Ovary (tissue), 10 donors: ENCODE measurements at places on chromosomes 2 and 18.
A peak's percentile ranks its signal among the peaks of the same experiment; 100 is the strongest.

GRCh38 chr2:232901736-232902578 lies 31.9 kb downstream of the SNORC start:
- H3K27me3 ChIP-seq = no peaks in the 10 kb centered on the region
- H3K36me3 ChIP-seq = no peaks in the 10 kb centered on the region
- H3K4me3 ChIP-seq = no peak overlapping the region

- H3K4me1 ChIP-seq = no peaks in the 10 kb centered on the region
- DNase-seq = no peak
- no peaks in the 10 kb centered on the region for H3K36me3 ChIP-seq
- H3K27ac ChIP-seq = no peak overlapping the region
- H3K4me3 ChIP-seq = no peak overlapping the region
Measured at GRCh38 chr2:195711478-195711877, 54.5 kb downstream of the SLC39A10 start.

DNA sequence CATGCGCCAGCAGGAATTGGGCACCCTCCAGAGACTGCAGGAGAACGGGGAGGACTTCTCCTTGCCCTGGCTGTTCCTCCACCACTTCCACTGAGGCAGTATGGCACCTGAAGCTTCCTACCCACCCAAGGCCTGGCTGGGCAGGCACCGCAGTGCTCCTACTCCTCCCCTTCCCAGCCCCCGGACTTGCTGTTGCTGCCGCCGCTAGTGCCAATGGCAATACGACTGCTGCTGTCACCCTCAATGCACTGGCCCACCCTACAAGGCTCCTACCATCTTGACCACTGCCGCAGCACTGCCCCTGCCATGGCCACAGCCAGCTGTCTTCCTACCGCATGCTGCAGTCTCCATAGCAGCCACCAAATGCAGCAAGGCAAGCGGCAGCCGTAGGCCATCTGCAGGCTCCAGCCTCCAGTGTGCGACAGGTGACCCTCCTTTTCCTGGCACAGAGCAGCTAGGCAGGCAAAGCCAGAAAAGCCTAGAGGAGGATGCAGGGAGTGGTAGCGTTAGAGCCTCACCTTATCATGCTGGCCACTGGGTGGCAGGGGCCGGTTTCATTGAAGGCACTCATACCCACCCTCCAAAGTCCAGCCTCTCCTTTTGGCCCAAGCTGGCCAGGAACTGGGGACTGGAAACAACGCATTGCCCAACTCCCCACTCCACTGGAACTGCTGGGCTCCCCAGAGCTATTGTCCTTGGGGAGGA lies 47.4 kb upstream of the ANKRD62 start:
- DNase-seq = no peak
- no peaks in the 10 kb centered on the region for H3K4me1 ChIP-seq
- no peak overlapping the region for H3K4me3 ChIP-seq
- no peaks in the 10 kb centered on the region for H3K27me3 ChIP-seq
- no peak overlapping the region for H3K27ac ChIP-seq
- no peaks in the 10 kb centered on the region for H3K36me3 ChIP-seq

GRCh38 chr2:176103194-176103593 lies 3.6 kb downstream of the HOXD12 start:
- H3K27me3 ChIP-seq = peaks cover 6% of the 10 kb centered on the region
- H3K4me1 ChIP-seq = peaks cover 5% of the 10 kb centered on the region

DNA sequence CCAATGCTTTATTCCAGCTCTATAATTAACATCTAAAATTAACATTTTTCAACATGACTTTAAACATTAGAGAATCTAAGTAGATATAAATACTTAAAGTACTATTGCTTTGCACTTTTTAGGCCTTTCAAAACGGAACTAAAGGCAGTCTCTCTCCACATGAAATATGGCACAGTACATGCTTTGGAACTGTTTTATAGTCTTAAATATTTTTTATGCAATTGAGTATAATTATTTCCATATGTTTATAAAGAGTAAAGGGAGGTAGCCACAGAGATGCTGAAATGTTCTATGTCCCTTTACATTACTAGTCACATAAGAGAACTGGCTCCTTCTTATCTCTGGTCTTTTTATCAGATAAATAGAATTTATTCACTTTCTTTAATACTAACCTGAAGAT lies 674.0 kb downstream of the PLCL1 start:
- no peaks in the 10 kb centered on the region for H3K27me3 ChIP-seq
- no peaks in the 10 kb centered on the region for H3K4me1 ChIP-seq
- no peak overlapping the region for H3K27ac ChIP-seq
- H3K4me3 ChIP-seq = no peak overlapping the region
- DNase-seq = no peak

GRCh38 chr2:18516112-18516511 lies 44.3 kb downstream of the RDH14 start:
- DNase-seq = no peak
- no peaks in the 10 kb centered on the region for H3K27me3 ChIP-seq
- no peak overlapping the region for H3K4me3 ChIP-seq
- no peaks in the 10 kb centered on the region for H3K4me1 ChIP-seq
- H3K27ac ChIP-seq = no peak overlapping the region

- no peak overlapping the region for H3K27ac ChIP-seq
- peaks cover 4% of the 10 kb centered on the region for H3K4me1 ChIP-seq
- no peak overlapping the region for H3K4me3 ChIP-seq
- H3K36me3 ChIP-seq = no peaks in the 10 kb centered on the region
Measured at GRCh38 chr2:227503433-227504406, 31.8 kb downstream of the AGFG1 start.

DNA sequence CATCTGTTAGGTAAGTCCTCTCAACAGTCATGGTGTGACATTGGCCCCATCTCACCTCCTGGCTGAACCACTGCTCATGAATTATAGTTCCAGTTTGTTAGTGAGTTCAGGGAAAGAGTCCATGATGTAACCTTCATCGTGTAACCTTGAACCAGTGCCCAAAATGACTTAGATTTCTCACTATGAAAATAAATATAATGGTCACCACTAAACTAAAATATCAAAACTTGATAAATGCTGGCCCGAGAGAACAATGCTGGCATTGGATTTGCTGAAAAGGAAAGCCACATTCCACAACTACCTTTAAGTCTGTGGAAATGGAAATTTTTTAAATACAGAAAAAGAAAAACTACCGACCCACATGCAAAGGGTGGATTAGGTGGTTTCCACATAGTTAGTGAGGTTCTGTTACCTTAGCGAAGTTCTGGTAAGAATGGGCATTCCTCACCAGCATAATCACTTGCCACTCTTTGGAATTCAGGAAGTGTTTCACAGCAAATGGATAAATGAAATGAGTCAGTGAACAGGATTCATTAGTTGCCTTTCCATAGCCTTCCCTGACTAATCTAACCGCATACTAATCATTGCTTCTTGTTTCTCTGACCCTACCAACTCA lies 133.9 kb upstream of the CTAGE1 start:
- no peak overlapping the region for H3K4me3 ChIP-seq
- H3K4me1 ChIP-seq = peaks cover 11% of the 10 kb centered on the region
- H3K27ac ChIP-seq = no peak overlapping the region

DNA sequence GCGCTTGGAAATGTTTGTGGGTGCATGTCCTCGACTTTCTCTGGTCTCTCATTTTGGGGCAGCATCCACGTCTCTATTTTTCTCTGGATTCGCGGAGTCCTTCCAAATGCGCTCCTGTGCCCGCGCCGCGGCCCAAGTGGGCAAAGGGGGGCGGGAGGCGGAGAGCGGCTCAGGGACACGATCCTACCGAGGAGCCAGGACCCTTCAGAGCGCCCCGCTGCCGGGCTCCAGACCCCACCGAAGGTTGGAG lies 990 bp downstream of the EPAS1 start:
- H3K27ac ChIP-seq = peak overlapping the region; percentile 76
- no peaks in the 10 kb centered on the region for H3K27me3 ChIP-seq
- peaks cover 6% of the 10 kb centered on the region for H3K4me1 ChIP-seq
- no peaks in the 10 kb centered on the region for H3K36me3 ChIP-seq

DNA sequence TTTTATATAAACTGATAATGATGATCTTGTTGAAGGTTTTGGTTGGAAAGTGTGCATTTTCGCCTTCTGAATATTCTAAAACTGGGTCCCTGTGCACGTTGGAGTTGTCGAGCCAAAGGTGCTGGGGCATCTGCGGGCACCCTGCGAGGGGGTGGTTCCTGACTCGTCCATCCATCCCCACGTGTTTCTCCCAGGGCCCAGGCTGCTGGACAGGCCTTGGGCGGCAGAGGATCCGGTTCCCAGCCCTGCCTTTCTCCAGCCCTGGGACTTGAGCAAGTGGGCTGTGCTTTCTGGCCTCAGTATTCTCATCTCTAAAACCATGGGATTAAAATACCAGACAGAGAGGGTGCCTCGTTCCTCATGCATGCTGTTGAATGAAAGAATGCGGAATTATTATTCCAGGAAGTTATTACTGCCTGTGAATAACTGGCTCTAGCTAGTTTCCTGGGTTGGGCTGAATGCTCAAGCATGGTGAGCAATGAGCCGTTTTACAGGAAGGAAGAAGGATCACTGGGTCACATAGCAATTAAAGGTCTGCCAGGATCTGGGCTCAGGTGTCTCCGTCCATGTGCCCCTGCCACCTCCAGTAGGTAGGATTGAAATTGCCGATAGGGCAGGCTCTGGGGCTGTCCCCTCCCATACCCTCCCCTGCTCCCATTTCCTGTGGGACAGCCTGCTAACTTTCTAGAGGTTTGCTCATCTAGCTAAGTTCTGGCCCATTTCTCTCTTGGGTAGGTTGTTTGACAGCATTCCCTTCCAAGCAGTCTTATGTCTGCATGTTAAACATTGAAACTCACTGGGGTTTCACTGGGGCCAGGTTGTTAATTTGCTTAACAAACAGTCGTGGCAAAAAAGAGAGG lies 77.2 kb upstream of the HS6ST1 start:
- H3K4me3 ChIP-seq = no peak overlapping the region
- no peaks in the 10 kb centered on the region for H3K27me3 ChIP-seq
- H3K36me3 ChIP-seq = no peaks in the 10 kb centered on the region
- H3K4me1 ChIP-seq = no peaks in the 10 kb centered on the region
- DNase-seq = no peak

DNA sequence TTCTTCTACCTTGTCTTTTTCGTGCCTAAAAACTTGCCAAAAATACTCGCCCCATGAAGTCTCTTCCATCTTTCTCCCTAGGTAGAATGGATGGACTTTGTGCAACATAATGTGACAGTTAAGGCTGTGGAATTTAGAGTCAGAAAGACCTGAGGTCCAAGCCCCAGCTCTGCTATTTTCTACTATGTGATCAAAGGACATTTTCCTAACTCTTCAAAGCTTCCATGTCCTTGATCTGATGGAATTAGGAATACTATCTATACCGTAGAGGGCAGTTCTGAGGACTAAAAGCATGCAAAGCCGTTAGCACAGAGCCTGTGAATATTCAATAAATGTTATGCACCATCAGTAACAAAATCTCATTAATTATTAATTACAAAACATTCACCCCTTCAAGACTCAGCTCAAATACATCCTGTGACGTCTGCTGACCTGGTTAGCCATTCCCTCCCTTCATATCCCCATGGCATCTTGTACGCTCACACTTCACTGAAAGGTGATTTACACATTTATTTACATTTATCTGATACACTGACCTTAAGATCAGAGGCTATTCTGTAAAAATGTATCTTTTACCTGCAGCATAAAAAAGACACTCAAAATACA lies 15.1 kb downstream of the IWS1 start:
- no peaks in the 10 kb centered on the region for H3K36me3 ChIP-seq
- H3K27me3 ChIP-seq = no peaks in the 10 kb centered on the region
- DNase-seq = no peak
- no peak overlapping the region for H3K4me3 ChIP-seq

DNA sequence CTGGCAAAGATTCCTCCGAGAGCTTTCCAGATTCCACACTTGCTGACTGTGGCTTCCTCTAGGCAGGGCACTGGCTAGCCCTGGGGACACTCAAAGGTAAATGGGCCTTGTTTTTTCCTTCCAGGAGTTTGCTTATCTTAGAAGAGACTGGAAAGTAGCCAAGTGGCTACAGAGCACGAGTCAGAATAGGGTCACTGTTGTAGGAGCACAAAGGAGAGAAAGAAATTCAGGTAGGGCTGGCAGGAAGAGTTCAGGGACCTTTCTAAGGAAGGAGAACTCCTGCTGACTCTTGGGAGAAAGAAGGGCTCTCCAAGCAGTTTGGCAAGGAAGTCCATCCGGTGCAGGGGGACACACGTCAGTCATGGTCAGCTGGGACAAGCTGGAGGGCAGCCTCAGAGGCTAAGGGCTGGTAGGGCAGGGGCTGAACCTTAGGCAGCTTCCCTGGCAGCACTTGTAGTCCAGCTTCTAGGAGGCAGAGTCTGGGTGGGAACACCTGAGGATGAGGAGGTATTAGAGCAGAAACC lies 39.5 kb downstream of the NIFK start:
- no peak overlapping the region for H3K4me3 ChIP-seq
- H3K27me3 ChIP-seq = no peaks in the 10 kb centered on the region
- no peaks in the 10 kb centered on the region for H3K36me3 ChIP-seq
- H3K4me1 ChIP-seq = no peaks in the 10 kb centered on the region
